T-helper 2 cell treated with Interferon-gamma antibody and Interleukin-4, amounts not matched to agents 5 μg/mL and 100 μg/mL, for 36 hours (primary cell): ENCODE measurements at places on chromosomes 11 and 22.

GRCh38 chr11:203056-203944 lies 3.9 kb downstream of the BET1L start:
- no peak for DNase-seq

DNA sequence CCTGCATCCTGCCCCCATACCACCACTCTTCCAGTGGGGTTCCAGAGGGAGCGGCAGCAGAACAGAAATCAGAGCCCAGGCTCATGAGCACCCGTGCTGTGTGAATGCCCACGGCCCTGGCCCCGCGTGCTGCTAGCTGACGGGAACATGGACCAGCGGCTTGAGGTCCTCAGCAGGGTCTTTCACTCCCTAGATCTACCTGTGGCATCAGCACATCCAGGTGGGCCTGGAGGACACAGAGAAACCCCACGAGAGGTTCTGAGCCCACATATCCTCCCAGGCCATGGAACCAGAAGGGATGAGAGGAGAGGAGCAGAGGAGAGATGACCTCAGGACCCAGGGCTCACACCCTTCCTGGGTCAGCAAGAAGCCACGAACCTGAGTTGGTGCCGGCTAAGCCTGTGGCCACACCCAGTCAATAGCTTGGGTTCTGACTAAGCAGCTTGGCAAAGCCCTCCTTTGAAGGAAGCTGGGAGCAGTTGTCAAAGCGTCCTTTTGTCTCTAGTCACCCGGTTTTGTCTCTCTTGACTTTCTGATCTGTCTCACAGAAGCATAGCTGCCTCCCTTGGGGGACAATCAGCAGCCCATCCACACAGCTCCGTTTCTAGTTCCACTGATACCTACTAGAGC lies 89.3 kb upstream of the LMO1 start:
- DNase-seq: no peak

DNA sequence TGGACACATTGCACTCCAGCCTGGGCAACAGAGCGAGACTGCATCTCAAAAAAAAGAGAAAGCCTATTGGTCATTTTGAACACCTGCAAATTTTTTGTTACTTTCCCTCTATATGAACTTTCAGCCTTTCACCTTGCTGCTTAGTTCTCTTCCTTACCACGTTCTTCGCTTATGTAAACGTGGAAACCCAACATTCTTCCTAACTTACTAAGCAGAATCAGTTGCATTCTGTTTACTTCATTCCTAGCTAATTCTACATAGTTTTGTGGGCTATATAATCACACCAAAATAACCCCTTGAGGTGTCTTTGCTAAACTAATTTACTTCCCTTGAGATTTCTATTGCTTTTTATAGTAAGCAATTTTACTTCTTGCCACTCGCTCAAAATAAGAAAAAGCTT lies 23.2 kb downstream of the MS4A4A start:
- no peak for DNase-seq

DNA sequence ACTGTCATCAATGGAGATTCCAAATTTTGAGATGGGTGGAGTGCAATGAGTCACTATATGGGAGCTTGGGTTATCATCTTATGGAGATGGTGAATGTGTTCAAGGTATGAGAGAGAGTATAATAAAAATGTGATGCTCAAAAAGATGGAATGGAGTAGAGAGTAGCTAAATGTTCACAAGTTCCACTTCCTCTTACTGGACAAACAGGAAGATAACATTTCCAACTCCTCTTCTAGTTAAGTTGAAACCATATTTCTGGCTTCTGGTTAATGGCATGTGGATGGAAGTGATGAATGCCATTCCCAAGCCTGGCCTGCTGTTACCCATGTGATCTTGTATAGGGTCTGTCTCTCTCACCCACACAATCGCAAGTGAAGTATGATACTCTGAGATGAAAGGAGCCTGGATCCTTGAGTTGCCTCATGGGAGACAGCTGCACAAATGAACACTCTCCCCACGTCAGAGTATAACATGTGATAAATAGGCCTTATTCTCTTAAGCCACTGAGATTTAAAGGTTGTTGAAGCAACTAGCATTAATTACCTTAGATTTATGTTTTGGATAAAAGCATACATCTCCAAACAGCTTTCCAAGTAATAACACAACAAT lies 111.0 kb downstream of the RAB38 start:
- no peak for DNase-seq

DNA sequence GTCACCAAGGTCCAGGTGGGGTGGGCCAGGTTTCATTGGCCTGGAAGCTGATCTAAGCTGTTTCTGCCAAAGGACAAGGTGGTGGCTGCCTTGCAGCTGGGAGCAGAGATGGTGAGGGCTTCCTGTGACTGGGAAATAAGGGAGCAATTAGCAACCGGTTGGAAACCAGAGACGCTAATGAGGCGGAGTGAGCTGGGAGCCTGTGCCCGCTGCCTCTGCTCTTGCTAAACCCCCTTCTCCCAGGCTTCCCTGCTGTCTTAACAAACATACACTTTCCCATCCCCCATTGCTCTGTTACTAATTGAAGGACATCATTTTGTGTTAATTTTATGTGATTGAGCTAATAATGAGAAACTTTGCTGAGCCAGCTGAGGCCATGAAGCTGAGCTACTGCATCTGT lies 121.8 kb downstream of the INSC start:
- no peak for DNase-seq

- DNase-seq: no peak
These were observed 26.4 kb downstream of the BMAL1 start for GRCh38 chr11:13303668-13304649.

GRCh38 chr11:2104524-2105440 lies 34.4 kb downstream of the IGF2 start:
- DNase-seq: no peak

GRCh38 chr11:75422248-75423231 lies 10.5 kb downstream of the KLHL35 start:
- no peak for DNase-seq

DNA sequence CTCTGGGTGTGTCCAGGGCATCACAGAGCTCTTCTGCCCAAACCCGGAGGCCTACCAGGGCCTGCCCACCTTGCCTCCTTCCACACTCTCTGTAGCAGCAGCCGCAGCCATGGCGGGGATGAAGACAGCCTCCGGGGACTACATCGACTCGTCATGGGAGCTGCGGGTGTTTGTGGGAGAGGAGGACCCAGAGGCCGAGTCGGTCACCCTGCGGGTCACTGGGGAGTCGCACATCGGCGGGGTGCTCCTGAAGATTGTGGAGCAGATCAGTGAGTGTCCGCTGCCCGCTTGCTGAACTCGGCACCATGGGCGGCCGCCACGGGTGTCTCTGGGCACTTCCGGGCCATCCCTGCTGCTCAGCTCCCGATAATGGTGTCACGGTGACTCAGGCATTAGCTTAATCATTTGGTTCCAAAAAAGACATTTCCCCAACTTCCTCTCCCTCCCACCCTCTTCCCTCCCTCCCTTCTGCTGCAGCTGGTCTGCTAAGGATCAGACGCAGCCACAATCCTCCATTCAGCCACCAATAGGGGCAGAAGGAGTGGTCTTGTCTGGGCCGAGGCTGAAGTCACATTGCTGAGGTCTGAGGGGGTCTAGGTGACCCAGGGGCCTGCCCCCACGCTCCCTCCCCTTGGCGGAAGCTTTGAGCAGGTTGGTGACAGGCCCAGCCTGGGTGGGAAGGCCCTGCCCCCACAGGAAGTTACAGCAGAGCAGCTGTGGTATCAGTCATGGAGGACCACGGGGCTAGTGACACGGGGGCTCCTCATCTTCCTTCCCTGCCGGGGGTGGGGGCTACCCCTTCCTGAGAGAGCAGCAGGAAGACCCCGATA lies 950 bp downstream of the FERMT3 start:
- peak; percentile 83 for DNase-seq

DNA sequence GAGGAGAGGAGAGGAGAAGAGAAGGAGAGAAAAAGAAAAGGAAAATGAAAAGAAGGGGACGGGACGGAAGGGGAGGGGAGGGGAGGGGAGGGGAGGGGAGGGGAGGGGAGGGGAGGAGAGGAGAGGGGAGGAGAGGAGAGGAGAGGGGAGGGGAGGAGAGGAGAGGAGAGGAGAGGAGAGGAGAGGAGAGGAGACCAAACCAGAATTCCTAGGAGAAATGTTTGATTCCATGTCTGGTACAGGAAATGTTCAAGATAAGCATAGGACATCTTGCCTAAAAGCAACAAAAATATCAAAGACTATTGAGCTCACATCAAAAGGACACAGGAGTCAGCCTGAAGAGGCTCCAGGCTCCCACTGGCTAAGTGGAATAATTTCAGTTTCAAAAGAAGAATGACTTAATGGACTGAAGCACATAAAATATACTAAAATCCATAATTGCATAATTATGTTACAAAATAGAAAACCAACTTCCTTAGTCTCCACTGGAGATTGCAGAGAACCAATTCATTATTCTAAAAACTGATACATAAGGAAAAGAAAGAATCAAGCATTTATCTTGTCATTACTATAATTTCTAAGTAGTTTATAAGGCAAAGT lies 101.1 kb upstream of the APOA1 start:
- no peak for DNase-seq

DNA sequence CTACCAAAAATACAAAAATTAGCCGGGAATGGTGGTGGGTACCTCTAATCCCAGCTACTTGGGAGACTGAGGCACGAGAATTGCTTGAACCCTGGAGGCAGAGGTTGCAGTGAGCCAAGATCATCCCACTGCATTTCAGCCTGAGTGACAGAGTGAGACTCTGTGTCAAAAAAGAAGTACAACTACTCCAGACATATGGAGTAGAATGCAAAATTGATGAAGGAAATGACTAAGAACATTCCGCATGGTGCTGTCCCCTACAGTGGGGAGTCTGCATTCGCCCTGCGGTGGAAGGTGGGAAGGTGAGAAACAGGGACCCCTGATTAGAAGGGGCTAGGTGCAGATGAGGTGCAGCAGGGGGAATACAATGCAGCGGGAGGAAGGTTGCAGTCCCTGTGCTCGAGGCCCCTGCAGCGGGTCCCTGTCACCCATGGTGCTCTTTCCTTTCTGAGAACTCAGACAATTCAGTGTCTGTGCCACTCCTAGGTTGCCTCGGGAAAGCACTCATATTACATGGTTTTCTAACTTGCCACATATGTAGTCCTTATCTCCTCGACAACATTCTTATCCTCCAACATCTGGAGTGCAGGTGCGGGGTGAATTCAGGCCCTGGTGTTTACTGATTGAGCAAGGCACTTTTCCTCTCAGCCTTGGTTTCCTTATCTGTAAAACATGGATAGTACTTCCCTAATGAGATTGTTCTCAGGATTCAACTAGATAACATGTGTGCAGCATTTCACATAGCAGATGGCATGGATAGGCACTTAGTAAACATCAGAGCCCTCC lies 5.2 kb downstream of the POLD4 start:
- DNase-seq: no peak

DNA sequence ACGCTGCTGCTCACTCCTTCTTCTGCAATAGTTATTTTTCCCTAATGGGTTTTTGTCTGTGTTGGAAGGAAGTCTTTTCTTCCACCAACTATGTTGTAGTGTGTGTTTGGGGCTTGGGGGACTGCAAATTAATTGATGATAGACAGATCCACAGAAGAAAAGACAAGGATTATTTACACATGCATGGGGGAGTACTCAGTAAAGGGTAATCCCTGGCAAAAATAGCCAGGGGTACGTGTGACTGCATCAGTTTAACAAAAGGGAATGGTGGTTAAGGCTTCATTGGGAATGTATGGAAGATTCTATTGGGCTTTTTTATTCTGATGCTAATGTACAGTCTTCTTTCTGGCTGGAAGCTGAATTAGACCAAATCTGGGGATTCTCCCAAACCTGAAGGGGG lies 20.2 kb upstream of the FEZ1 start:
- no peak for DNase-seq

DNA sequence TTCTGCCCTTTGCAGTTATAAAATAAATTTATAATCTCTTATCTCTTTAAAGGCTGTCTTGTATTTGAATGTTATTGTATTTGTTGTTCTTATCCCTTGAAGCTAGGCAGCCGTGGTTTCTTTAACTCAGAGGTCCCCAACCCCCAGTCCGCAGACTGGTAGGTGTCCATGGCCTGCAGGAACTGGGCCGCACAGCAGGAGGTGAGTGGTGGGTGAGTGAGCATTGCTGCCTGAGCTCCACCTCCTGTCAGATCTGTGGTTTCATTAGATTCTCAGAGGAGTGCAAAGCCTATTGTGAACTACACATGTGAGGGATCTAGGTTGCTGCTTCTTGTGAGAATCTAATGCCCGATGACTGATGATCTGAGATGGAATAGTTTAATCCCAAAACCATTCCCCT lies 380.0 kb upstream of the CCDC90B start:
- no peak for DNase-seq

GRCh38 chr11:34850334-34850733 lies 65.8 kb downstream of the APIP start:
- no peak for DNase-seq

- peak; percentile 49 for DNase-seq
These were observed 42.1 kb upstream of the KLHL35 start for GRCh38 chr11:75474878-75475766.

- no peak for DNase-seq
These were observed 1514.8 kb downstream of the TBC1D22A start for GRCh38 chr22:48276994-48277867.

DNA sequence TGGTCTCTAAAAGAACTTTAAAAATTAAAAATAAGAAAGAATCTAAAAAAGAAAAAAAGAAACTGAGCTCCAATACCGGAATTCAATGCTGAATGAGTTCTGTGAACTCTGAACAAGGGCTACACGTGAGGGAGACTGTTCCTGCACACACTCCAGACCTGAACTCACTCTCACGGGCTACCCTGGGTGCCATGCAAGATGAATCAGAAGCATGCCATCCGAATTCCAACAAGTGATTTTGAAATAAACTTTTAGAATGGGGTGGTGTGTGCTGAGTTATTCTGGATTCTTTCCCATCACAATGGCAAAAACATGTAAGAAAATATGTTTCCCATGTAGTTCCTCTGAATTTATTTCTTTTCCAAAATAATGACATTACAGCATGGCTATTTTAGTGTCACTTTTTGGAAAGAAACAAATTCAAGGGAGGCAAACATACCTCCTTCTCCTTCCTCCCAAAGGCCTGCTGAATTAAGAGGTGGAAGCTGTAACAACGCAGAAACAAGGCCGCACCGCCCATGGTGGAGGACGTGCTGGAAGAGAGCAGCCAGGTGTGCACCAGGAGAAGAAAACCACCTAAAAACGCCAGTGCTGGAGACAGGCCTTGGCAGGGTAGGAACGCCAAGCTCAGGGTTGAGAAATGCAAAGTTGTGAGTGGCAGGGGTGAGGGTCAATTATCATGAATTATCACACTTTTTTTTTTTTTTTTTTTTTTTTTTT lies 63.2 kb upstream of the ARFGAP3 start:
- no peak for DNase-seq

DNA sequence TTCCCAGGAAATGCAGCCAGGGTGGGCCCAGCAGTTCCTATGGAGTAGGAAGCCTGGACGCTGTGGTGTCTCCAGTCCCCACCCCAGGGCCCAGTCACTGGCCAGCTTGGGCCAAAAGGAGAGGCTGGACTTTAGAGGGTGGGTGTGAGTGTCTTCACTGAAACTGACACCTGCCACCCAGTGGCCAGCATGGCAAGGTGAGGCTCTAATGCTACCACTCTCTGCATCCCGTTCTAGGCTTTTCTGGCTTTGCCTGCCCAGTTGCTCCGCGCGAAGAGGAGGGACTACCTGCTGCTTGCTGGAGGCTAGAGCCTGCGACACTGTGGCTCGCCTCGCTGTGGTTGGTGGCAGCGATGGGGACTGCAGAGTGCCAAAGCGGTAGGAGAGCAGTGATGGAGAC lies 35.4 kb downstream of the C22orf42 start:
- no peak for DNase-seq
